Pancreas (tissue), 10 donors: ENCODE measurements at places on chromosomes 4 and X.
A peak's percentile ranks its signal among the peaks of the same experiment; 100 is the strongest.

GRCh38 chr4:36235306-36235705 lies 9.0 kb downstream of the ARAP2 start:
- no peaks in the 10 kb centered on the region for H3K36me3 ChIP-seq
- no peak overlapping the region for H3K27ac ChIP-seq
- no peaks in the 10 kb centered on the region for H3K27me3 ChIP-seq
- no peak for DNase-seq

DNA sequence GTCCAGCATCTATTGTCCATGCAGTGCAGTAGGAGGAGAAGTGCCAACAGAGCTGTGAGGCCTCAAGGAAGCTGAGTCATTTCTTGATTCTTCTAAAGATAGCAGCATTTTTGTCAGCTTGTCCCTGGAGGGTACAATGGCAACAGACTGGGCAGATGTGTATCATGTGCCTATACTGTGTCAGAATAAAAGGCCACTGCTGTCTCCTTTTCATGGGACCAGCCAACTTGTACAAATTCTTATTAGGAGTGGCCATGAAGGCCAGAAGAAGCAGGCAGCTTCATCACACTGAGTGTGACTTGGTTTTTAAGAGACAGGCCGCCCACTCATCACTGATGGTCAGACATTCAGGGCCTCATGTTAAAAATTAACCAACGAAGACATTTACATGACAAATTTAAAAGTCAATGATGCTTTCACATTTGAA lies 185.0 kb upstream of the FAM241A start:
- no peaks in the 10 kb centered on the region for H3K36me3 ChIP-seq
- H3K27ac ChIP-seq: no peak overlapping the region
- H3K4me3 ChIP-seq: no peak overlapping the region
- no peaks in the 10 kb centered on the region for H3K27me3 ChIP-seq

DNA sequence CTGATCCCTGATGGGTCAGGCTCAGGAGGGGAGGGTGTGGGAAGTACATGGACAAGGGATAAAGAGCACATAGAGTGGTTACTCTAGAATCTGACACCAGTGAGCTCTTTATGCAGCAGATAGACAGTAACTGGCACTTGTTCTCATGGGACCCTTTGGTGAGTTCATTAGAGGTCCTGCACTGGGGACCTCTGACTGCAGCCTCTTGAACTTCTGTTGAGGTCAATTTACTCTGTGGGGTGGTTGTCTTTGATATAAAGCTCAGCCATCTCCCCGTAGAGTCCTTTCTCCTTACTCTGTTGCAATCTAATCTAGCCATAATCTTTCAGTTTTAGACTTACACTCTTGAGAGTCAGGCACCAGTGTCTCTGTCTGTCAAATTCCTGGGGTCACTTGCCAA lies 222.4 kb downstream of the GPAT3 start:
- no peaks in the 10 kb centered on the region for H3K36me3 ChIP-seq
- no peaks in the 10 kb centered on the region for H3K4me1 ChIP-seq
- no peak overlapping the region for H3K27ac ChIP-seq
- no peak overlapping the region for H3K4me3 ChIP-seq
- H3K27me3 ChIP-seq: no peaks in the 10 kb centered on the region
- DNase-seq: no peak

GRCh38 chr4:100366213-100366612 lies 151.6 kb downstream of the EMCN start:
- H3K27ac ChIP-seq: no peak overlapping the region
- H3K4me3 ChIP-seq: no peak overlapping the region
- no peaks in the 10 kb centered on the region for H3K4me1 ChIP-seq
- H3K36me3 ChIP-seq: no peaks in the 10 kb centered on the region
- no peaks in the 10 kb centered on the region for H3K27me3 ChIP-seq
- no peak for DNase-seq

DNA sequence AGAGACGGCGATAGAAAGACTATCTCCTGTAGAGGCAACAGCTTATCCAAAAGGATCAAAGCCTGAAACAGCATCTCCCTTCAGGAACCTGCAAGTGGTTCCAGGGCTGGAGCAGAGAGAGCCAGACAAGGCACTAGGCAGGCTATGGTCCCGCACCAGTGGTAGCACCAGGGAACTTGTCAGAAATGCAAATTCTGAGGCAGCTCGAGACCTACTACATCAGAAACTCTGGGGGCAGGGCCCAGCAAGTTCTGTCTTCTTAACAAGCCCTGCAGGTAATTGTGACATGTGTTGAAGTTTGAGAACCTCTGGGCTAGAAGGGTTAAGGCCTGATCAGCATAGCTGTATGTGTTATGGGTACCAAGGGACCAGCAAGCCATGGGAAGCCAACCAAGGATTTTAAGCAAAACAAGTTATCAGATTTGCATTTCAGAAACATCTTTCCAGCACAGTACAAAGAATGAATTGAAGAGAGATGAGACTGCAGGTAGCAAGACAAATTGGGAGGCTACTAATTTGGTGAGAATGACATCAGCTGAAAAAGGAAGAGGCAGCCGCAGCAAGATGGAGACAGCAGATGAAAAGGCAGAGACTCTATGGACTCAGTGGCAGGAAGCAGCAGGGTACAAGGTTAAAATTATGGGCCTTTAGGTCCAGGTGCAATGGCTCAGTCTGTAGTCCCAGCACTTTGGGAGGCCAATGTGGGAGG lies 139.7 kb downstream of the TSPAN5 start:
- DNase-seq: no peak
- H3K36me3 ChIP-seq: no peaks in the 10 kb centered on the region
- no peak overlapping the region for H3K4me3 ChIP-seq
- no peaks in the 10 kb centered on the region for H3K4me1 ChIP-seq
- no peak overlapping the region for H3K27ac ChIP-seq

- no peak overlapping the region for H3K27ac ChIP-seq
- H3K36me3 ChIP-seq: no peaks in the 10 kb centered on the region
- DNase-seq: no peak
- H3K4me1 ChIP-seq: no peaks in the 10 kb centered on the region
- H3K27me3 ChIP-seq: no peaks in the 10 kb centered on the region
These were observed 55.9 kb upstream of the USP9X start for GRCh38 chrX:41029332-41029731.

DNA sequence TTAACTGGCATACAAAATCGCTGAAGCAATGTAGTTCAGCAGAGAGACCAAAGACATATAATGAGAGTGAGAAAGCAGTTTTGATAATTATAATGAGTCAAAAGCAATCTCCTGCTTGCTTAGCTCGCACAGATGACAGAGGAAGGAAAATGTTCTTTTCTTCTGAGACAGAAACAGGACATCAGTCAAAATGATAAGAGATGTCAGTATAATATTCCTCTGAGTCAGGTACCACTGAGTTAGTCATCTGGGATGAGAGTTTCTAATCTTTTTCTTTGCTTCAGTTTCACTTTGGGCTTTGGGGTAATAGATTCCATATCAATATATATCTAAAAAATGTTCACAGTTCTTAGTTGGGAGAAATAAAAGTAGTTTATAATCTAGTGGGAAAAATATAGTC lies 387.2 kb downstream of the PCDH7 start:
- H3K27me3 ChIP-seq: no peaks in the 10 kb centered on the region
- H3K27ac ChIP-seq: no peak overlapping the region
- no peak overlapping the region for H3K4me3 ChIP-seq
- H3K36me3 ChIP-seq: no peaks in the 10 kb centered on the region

DNA sequence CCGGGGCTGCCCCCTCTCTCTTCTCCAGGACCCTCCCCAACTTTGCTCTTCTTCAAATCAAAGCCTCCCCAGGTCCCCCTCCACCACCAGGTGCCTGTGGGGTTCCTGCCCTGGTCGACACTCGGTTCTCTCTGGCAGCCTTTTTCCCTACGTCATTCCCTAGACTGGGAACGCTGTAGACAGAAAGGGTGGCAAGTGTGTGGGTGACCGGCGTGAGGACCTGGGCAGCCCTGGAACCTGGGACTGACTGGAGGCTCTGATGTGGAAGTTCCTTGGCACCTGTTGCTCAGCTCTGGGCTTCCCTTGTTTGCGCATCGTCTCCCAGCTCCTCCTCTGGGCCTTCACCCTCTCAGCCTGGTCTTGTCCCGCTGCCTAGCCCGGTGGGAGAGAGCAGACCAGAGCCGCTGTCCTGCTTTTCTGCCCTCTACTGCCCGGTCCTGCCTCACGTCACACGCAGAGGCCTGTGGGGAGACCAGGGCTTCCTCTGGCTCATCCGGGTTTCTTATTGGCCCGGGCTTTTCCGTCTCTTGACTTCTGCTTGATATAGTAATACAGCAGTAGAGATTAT lies 1.3 kb downstream of the TACC3 start:
- no peak for DNase-seq
- H3K27ac ChIP-seq: peak overlapping the region; percentile 61
- H3K36me3 ChIP-seq: no peaks in the 10 kb centered on the region

DNA sequence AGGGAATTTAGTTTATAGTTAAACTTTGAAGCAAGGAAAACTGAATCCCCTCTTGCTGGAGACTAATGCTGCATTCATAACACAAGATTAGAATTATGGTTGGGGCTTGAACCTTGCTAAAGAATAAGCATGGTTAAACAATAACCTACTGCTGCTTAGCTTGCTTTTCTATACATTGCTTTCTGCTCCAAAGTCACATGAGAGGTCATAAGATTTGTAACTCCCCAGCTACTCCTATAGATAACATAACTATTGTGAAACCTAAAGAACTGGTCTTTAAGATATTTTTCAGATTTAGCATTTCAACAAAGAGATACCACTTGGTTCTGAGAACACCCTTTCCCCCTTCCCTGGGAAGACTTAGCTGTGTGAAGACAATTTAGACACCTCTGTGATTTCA lies 17.1 kb upstream of the HADH start:
- DNase-seq: no peak
- no peaks in the 10 kb centered on the region for H3K27me3 ChIP-seq
- H3K27ac ChIP-seq: no peak overlapping the region
- H3K4me3 ChIP-seq: no peak overlapping the region
- H3K4me1 ChIP-seq: no peaks in the 10 kb centered on the region

DNA sequence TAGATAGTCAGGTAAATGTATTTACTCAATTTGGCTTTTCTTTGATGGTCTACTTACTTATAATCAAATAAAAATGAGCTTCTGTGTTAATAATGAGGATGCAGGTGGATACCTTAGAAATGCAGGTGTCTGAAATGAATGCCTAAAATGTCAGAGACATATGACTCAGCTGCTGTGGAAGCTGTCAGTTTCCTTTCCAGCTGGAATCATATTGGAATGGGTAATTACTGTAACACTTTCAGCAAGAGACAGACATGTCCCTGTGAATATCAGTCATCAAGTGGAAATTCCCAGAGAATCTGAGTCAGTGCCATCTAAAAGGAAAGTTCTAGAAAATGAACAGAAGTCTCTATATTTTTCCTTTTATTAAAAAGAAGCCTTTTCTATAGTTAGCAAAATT lies 783.0 kb upstream of the AADAT start:
- H3K27ac ChIP-seq: no peak overlapping the region
- H3K4me1 ChIP-seq: no peaks in the 10 kb centered on the region
- no peaks in the 10 kb centered on the region for H3K27me3 ChIP-seq
- no peaks in the 10 kb centered on the region for H3K36me3 ChIP-seq

DNA sequence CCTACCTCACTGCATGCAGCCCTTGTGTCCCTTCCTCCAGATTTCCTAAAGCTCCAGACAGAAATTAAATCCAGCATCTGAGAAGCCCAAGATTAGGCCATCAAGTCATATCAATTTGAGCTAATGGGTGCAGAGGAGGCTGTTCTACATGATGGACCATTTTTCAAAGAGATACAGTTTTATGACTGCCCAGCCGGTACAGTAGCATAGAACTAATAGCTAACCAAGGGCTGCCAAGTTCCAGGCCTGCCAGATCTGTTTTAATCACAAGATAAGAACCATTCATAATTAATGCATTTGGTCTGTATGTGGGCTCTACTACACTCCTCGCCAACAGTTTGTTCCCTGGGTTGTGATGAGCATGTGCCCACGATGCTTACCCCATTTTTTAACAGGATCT lies 73.9 kb upstream of the PLAC1 start:
- H3K4me3 ChIP-seq: no peak overlapping the region
- H3K27me3 ChIP-seq: no peaks in the 10 kb centered on the region
- H3K27ac ChIP-seq: no peak overlapping the region
- H3K36me3 ChIP-seq: no peaks in the 10 kb centered on the region

GRCh38 chr4:60945641-60946040 lies 254.5 kb upstream of the ADGRL3 start:
- no peak for DNase-seq
- H3K4me3 ChIP-seq: no peak overlapping the region
- no peaks in the 10 kb centered on the region for H3K36me3 ChIP-seq

- H3K4me3 ChIP-seq: no peak overlapping the region
- H3K27ac ChIP-seq: no peak overlapping the region
- DNase-seq: no peak
- no peaks in the 10 kb centered on the region for H3K27me3 ChIP-seq
- no peaks in the 10 kb centered on the region for H3K4me1 ChIP-seq
- no peaks in the 10 kb centered on the region for H3K36me3 ChIP-seq
These were observed 1417.9 kb downstream of the ADGRL3 start for GRCh38 chr4:62618042-62618441.

DNA sequence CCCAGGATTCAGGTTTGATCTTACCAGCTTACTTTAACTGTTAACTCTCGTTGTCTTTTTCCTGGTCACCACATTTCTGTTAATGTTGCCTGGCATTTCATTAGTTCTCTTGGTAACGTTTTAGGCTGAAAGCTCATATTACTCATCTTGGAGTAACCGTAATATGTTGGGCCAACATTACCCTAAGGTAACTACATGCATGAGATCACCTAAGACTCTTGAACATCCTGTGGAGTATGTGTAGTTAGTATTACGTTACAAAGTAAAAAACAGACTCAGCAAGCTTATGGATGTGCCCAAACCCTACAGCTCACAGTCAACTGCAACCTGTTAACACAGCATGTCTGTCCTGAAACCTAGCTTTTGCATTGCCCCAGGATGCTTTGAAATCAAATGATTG lies 203.3 kb upstream of the HS3ST1 start:
- H3K4me3 ChIP-seq: no peak overlapping the region
- H3K4me1 ChIP-seq: no peaks in the 10 kb centered on the region
- no peaks in the 10 kb centered on the region for H3K27me3 ChIP-seq
- DNase-seq: no peak
- no peaks in the 10 kb centered on the region for H3K36me3 ChIP-seq

GRCh38 chrX:134718105-134718965 lies 60.1 kb upstream of the PLAC1 start:
- no peak for DNase-seq
- H3K27me3 ChIP-seq: no peaks in the 10 kb centered on the region
- H3K27ac ChIP-seq: no peak overlapping the region
- no peaks in the 10 kb centered on the region for H3K4me1 ChIP-seq
- no peak overlapping the region for H3K4me3 ChIP-seq

GRCh38 chr4:139301821-139302611 lies at the start of gene NDUFC1:
Gene NDUFC1, minus strand, starts transcription at chr4:139302477. Its CDS starts 6,679 bp downstream, at chr4:139295798.
- peak; percentile 79 for DNase-seq
- peaks cover 26% of the 10 kb centered on the region for H3K4me1 ChIP-seq
- no peaks in the 10 kb centered on the region for H3K36me3 ChIP-seq
- peak within 1 kb of the TSS; percentile 97 for H3K4me3 ChIP-seq
- peak within 1 kb of the TSS; percentile 90 for H3K27ac ChIP-seq

DNA sequence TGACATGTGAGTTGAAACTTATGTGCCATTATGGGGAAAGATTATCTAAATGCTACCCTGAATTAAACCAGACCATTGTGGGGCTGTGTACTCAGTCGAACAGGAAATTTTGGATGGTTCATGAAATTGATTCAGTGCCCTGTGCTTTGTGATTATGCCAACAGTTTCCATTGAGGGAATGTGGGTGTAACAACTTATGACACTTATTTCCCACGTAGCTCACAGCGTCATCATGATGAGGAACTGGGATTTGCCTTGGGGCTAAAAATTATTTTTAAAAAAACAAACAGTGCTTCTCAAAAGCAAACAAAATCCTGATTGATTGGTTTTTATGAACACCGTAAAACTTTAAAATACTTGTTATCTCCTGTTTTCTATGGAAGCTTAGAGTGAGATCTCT lies 8.3 kb upstream of the CLTRN start:
- H3K4me3 ChIP-seq: no peak overlapping the region
- H3K4me1 ChIP-seq: peaks cover 14% of the 10 kb centered on the region
- no peaks in the 10 kb centered on the region for H3K27me3 ChIP-seq
- no peak for DNase-seq
- H3K36me3 ChIP-seq: no peaks in the 10 kb centered on the region
- no peak overlapping the region for H3K27ac ChIP-seq
